Aorta (tissue), 5 donors: ENCODE measurements at places on chromosomes 11 and 22. TPM values are rescaled to one million over a fixed set of nuclear protein-coding genes. Genes with fewer than 3 reads are reported as not detected.

- DNase-seq, result peak; percentile 96
Measured at GRCh38 chr11:62545437-62546243, 966 bp downstream of the AHNAK start.

B3GAT1 gene
- total RNA-seq, result 0.16 TPM

MMP13 gene
- total RNA-seq, result not detected

KCNQ1 gene
- 6.2 TPM for total RNA-seq

DNA sequence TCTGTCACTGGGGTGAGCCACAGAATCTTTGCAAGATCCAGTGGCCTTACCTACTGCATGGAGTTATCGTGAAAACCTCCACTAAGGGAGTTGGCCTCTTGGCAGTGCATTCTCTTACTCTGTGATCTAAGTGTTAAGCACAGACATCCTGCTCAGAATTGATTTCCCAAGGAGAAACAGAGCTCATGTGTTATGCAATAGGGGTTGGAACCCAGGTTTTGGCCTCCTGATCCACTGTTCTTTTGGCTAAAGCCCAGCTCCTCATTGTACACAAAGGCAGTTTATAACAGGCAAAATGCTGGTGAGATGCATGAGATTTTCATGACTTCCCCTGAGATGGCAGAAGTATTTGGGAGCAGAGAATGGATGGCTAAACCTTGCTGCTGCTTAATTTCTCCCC, 11.8 kb downstream of the DTX4 start:
- DNase-seq, result no peak

DNA sequence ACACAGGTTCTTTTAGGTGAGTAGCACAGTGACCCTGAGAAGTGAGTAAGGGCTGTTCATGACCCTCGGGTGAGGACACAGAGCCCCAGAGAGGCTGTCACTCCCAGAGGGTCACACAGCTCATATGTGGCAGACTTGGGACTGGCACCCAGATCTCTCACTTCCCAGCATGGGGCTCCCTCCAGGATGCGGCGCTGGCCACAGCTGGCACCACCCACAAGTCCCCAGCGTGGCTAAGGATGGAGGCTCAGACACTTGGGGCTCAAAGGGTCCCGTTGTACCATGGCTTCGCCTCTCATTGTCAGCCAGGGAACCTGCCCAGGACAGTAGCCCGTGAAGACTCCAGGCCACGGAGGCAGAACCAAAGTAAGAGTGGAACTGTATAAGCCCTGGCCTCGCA, 6.0 kb upstream of the SHISAL1 start:
- DNase-seq, result no peak

GRCh38 chr11:75199412-75199955, 41.1 kb upstream of the TPBGL start:
- DNase-seq, result no peak

HOATZ gene
- total RNA-seq, result not detected

MS4A6A gene
- 214 TPM for total RNA-seq

DNA sequence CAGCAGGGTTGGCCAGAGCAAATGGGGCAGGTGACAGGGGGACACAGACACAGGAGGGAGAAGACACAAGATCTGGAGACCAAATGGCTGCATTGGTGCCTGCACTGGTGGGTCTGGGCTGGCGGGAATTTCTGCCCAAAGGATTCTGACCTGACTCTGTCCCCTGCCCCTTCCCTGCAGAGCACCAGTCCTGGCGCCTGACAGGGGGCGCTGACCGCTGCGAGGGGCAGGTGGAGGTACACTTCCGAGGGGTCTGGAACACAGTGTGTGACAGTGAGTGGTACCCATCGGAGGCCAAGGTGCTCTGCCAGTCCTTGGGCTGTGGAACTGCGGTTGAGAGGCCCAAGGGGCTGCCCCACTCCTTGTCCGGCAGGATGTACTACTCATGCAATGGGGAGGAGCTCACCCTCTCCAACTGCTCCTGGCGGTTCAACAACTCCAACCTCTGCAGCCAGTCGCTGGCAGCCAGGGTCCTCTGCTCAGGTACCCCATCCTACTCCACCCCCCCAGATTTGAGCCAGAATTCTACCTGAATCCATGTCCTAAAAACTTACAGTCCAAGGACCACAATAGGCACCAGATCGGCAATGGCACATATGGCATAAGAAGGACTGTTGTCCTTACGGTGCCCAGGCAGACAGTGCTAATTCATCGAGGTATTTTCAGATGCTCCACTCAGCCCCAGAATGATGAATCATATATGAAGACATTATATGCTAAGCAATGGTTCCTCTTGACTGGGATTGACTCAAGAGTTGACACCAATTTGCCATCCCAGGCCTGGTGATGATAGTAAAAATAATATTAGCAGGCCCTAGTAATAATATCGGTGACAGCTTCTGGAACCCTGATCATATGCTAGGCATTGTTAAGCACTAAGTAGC, 38.2 kb downstream of the CD6 start:
- no peak for DNase-seq

ARHGAP8 gene
- total RNA-seq, result 1.4 TPM

NRIP3 gene
- total RNA-seq, result 2.6 TPM

ANO9 gene
- 2.8 TPM for total RNA-seq

- DNase-seq, result no peak
Measured at GRCh38 chr22:20777420-20778177, 3.7 kb downstream of the SERPIND1 start.

OR52E8 gene
- total RNA-seq, result not detected

GRCh38 chr11:11010624-11011127, 152.8 kb upstream of the ZBED5 start:
- no peak for DNase-seq

MS4A7 gene
- 78.1 TPM for total RNA-seq

DNA sequence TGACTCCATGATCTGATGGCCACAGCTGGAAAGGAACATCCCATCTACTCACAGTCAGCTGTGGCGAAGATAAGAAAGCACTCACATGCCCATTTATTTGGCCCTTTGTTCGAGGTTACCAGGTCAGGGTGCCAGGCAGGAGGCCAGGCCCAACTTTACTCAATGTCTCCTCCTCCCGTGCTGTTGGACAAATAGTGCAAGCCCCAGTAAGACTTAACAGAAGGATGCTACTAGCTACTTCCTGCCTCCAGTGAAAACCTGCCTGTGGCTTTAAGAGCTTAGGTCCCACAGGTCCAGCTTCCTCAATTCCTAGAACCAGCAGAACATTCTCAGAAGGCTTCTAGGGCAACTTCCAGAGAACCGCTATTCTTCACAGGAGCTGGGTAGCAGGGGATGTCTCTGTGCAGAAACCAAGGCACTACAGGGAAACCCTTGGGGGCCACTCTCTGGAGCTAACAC, 12.9 kb upstream of the CRY2 start:
- DNase-seq, result no peak

GRCh38 chr11:45994371-45995341, 72.2 kb downstream of the LARGE2 start:
- no peak for DNase-seq

DRICH1 gene
- total RNA-seq, result not detected

- peak; percentile 91 for DNase-seq
Measured at GRCh38 chr11:830295-831117, 2.2 kb upstream of the CD151 start.

TENM4 gene
- 9.1 TPM for total RNA-seq

DGAT2 gene
- total RNA-seq, result 2.3 TPM

DNA sequence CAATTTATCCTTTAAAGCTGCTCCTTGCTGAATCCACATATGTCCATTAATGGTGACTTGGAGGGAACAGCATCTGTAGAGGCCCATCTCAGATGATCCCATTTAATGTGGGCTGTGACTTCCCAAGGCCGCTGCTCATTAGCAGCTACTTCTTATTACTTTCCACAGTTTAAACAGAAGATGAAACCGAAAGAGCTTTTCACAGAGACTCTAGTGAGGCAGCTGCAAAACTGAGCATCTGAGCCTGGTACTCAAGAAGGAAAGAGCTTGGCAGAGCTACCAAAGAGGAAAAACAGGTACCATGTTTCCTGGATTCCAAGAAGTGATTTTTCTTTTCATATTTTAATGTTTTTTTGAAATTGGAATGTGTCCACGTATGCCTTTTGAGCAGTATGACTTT, 110.5 kb upstream of the NARS2 start:
- DNase-seq, result no peak

UBQLNL gene
- total RNA-seq, result 1.3 TPM

DNA sequence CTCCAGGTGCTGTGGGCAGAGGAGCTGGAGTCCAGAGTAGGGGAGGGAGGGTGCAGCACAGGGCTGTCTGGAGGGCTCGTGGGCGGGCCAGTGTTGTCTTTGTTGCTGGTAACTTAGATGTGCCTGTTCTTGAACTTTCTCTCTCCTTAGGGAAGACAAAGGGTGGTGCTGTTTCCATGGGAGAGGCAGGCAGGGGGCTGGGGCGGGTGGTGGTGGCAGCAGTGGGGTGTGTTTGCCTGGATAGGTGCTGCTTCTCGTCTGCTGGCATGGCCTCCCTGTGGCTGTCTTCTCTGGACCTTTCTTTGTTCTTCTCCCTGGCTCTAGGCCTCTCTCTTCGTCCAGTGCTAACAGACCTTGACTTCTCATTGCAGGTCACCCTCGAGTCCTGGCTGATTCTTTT, 8.5 kb downstream of the SIDT2 start:
- DNase-seq, result no peak

DNA sequence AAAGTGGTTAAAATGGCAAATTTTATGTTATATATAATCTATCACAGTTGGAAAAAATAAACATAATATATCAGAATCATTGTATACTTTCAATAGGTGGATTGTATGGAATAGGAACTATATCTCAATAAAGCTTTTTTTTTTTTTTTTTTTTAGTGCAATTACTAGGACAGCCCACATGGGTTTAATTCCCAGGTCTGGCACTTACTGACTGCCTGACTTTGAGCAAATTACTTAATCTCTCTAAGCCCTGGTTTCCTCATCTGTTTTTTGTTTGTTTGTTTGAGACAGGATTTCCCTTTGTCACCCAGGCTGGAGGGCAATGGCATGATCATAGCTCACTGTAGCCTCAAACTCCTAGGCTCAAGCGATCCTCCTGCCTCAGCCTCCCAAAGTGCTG, 26.1 kb upstream of the BAIAP2L2 start:
- DNase-seq, result no peak

- DNase-seq, result no peak
Measured at GRCh38 chr11:126646701-126647557, 291.4 kb downstream of the ST3GAL4 start.
